A549 treated with AZD2906 at 1 μM for 4 hours (cell line): ENCODE measurements at places on chromosomes 12 and 14. TPM values are rescaled to one million over a fixed set of nuclear protein-coding genes. Genes with fewer than 3 reads are reported as not detected.

ULK1 gene
- total RNA-seq: 20.4 to 31.7 TPM (median 27.0 TPM) in 5 replicates

PTPRB gene
- 0.45 to 0.78 TPM (median 0.65 TPM) in 5 replicates for total RNA-seq

A2M gene
- 0.14 to 0.24 TPM (median 0.14 TPM) in 4 of 5 replicates, not detected in the other for total RNA-seq

FGF23 gene
- not detected in 5 replicates for total RNA-seq

SIX6 gene
- total RNA-seq: not detected in 5 replicates

ANKRD33 gene
- total RNA-seq: 0.05 to 0.11 TPM (median 0.07 TPM) in 4 of 5 replicates, not detected in the other

IFNG-AS1 gene
- total RNA-seq: not detected in 5 replicates

PAX9 gene
- total RNA-seq: 2.1 to 3.6 TPM (median 3.3 TPM) in 5 replicates

ATP5F1B gene
- total RNA-seq: 838 to 914 TPM (median 893 TPM) in 5 replicates

GRIP1 gene
- 2.9 to 6.4 TPM (median 3.6 TPM) in 5 replicates for total RNA-seq

OR4K2 gene
- not detected in 5 replicates for total RNA-seq

IAPP gene
- not detected in 5 replicates for total RNA-seq

MUCL1 gene
- not detected in 5 replicates for total RNA-seq

TMEM233 gene
- total RNA-seq: 0.02 to 0.15 TPM (median 0.07 TPM) in 4 of 5 replicates, not detected in the other

OR6C75 gene
- not detected in 5 replicates for total RNA-seq

NGB gene
- total RNA-seq: not detected in 5 replicates

PA2G4 gene
- 263 to 349 TPM (median 284 TPM) in 5 replicates for total RNA-seq

OR6C2 gene
- total RNA-seq: not detected in 5 replicates
